Hematopoietic multipotent progenitor cell treated with erythropoietin and hydrocortisone succinate and interleukin-3 and kit ligand, for 17 days (in vitro differentiated cells): ENCODE measurements at places on chromosomes 4 and X.

GRCh38 chrX:20205927-20206708 is 60.6 kb downstream of the RPS6KA3 start:
- no peak for DNase-seq

GRCh38 chr4:104408878-104409277 is 85.8 kb downstream of the CXXC4 start:
- no peak for DNase-seq

DNA sequence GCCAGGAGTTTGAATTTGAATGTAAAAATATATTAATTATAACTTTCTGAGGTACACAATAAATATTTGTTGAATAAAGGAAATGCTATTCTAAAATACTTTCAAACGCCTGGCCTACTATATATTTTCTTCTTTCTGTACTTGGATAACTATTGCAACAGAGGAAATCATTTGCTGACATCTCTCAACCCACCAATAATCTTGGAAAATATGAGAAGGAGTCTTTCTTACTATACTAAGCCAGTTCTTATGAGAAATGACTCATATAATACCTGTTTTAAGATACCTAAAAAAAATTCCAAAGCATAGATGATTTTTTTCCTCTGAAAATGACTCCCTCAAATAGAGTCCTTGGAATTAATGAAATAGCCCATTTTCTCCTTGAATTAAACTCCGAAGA is 64.1 kb downstream of the CAMK2D start:
- no peak for DNase-seq

DNA sequence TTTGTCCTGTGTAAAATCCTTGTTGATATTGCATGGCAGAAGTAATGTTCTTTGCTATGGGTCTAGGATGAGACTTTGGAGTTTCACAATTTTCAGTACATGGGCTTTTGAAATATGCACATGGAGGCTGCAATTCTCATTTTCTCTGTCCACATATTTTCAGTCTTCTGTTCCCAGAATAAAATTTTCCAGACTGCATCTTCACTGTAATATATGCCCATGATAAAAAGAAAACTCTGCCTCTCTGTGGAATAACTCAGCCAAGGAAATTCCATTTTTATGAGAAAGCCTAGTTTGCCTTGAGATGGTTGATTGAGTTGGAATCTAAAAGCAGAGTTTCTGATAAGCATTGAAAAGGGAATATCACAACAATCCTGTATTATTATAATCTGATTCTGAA is 601.4 kb upstream of the AADAT start:
- no peak for DNase-seq

GRCh38 chrX:20144491-20144890 is 2.9 kb upstream of the EIF1AX start:
- no peak for DNase-seq

DNA sequence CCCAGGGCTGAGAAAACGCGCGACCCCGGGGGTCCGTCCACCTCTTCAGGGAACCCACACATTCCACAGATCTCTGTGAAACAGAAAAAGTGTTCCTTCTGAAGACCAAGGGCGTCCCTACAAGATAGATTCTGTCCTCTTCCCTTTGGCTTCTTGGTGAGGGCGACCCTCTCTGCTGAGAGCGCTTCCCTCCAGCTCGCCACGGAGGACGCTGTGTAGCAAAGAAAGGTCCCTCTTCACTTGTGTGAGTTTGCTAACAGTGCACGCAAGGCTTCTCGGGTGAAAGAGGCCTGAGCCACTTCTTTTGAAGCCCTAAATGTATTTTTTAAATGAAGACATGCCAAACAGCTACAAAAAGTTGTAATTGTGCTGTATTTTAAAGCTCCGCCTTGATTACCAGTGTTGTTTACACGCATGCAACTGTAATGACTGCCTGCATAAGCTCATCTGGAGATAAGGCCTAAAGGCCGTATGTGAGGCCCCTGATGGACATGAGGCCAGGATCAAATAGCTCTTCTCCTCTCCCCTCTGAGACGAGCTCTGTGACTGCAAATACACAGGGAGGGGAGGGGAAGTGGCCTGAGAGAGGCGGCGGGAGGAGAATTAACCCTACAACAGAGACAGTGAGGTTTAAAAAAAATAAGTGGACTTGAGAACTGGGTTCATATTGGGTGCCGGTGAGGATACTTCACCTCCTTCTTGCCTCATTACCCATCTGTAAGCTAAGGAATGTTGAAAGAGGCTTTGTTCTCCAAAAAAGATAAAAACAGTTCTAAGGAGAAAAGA is 95.5 kb downstream of the SOWAHB start:
- no peak for DNase-seq

- no peak for DNase-seq
Observed at GRCh38 chr4:169098532-169098931, 88.5 kb upstream of the CBR4 start.

DNA sequence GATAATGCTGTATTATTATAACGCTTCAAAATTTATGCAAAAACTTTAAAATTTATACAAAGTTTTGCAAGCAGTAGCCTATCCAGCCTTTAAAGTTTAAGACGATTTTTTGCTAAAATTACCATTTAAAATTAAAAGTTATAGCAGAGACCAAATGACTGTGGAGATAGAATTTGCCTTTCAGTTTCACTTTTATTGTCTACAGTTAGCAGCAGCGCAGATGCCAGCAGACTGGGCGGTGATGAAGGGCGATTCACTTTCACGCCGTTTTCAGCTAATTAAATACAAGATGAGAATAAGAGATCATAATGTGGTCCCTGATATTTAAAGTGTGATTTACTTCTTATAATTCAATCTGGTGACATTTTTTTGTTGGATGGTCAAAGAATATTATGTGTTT is 1381.5 kb upstream of the ADGRL3 start:
- peak; percentile 6 for DNase-seq

DNA sequence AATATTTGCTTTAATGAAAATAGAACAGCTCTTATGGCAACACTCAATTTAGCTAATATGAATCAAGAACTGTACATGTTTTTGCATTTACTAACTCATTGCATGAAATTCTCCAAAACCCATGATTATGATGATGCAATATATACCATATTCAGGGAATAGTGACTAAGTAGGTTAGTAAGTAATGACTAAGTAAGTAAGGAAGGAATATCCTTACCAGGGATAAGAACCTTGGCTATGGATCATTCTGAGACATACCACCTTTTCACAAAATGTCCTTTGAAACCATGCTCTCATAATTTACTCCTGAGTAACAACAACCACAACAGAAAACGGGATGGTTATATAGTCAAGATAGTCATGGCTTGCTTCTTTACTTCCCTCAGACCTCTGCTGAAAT is 1513.0 kb downstream of the STIM2 start:
- DNase-seq: no peak

DNA sequence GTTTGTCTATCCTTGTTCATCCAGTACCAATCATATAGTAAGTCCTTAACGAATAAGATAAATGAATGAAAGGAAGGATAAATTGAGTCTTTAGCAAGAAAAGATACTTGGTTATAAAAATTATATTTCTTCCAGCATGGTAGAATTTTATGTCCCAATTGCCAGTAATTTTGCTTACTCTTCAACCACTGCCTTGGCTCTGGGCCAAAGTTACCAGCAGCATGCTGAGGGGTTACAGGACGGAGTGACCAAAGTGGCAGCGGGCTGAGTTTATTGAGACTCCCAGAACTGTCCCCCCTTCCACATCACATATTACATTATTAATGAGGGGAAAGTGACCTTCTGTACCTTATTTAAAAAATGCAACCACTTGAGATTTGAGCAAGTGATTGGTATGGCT is 121.7 kb downstream of the RASGEF1B start:
- no peak for DNase-seq

DNA sequence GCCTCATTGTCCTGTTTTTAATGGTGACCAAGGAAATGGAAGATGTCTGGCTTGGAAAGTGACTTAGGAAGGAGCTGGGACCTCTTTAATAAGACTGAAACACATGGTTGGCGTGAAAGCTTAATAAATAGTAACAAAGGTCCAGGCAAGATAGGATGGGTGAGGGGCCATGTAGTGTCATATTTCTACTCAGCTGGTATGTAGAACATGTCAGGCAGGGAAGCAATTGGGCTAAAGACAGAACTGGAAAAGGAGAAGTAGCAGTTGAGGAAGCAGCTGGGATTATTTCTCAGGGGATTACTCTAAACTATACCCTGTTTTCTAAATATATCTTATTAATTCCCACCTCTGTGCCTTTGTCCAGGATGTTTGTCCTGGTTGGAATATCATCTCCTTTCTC is 18.6 kb downstream of the ITGB1BP2 start:
- no peak for DNase-seq

- no peak for DNase-seq
Observed at GRCh38 chr4:36308150-36308549, 26.7 kb downstream of the DTHD1 start.

DNA sequence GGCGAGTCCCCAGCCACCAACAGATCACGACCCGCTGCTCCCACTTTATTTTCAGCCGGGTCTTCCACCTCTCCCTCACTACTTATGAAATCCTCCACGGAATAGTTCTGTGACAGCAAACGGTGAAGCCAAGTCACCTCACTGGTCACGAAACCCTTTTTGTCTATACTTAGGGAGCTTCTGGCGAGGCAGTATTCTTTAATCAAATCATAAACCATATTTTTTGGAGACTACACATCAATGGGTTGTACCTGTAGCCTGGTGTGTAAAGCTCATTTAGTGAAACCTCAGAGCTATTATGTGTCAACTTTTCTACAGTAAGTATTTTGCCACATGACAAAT is 809 bp upstream of the H2AZ1 start:
- no peak for DNase-seq
